ENCODE measurements at places on chromosomes 5 and 9.

DNA sequence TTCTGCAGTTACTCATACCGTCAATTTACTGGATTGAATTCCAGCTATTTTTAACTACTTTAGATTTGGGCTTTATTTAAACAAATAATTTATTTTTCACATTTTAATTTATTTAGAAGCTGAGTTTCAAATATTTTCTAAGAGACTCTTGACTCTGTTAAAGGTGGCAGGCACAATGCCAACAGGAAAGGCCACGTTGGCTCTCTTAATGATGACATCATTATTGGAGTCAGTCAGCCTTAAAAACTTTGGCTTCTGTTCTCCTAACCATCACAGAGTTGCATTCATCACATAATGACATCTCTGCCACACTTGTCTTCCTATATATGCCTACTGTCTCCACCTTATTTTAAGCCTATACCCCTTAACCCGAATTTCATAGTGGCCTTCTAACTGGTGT, 172.3 kb upstream of the PLPPR1 start:
- DNase-seq: no peak

DNA sequence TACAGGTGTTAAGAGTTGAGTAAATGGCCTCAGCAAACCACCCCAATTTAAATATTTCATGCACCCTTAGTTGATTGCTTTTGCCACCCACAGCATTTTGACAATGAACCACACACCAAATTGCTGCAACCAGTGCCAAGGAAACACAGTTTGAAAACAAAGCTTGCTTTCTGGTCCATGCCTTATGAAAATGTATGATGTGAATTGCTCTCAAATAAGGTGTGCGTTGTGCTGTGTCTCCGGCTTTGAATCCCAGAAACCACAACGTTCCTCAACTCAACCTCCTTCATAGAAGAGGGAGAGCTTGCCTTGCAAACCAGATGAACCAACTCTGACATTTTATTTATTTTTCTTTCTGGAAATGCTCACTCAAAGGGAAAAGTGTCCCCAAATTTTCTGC, 762.7 kb downstream of the TLE1 start:
- no peak for DNase-seq

DNA sequence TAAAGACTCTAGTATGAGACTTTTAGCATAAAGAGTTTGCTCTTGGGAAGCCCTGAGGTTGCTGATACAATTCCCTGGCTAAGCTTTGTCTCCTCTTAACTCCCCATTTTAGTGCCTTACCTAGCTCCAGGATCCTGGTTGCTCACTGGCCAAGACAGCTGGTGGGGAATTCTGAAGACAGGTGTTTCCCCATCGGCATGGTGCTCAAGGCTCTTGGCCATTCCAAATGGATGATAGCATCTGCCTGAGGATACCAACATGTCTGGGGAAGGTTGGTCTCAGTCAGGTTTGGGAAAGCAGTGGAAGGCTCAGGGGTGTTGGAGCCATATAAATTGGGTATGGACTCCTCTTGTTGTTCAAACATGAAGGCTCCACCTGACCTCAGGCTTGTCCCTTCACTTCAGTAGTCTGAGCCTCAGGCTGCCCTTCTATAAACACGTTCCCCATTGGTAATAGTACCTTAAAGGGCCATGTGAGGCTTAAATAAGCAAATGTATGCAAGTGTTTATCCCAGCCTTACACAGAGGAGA, 44.5 kb upstream of the CXCL14 start:
- DNase-seq: no peak

DNA sequence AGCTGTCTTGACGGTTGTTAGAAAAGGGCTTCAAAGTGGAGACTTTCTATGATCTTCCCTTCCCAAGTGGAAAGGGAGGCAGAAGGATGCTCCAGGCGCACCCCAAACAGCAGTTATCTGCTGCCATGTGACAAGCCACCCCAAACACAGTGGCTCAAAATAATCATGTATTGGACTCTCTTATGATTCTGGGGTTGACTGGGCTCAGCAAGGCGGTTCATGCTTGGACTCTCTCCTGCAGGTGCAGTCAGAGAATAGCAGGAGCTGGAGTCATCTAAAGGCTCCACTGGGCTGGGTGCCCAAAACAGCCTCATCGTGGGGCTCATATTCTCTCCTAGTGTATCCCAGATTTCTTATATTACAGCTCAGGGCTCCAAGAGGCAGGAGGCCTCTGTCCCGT, 177.6 kb upstream of the IER5L start:
- DNase-seq: no peak

GRCh38 chr5:120103495-120103894, 360.6 kb upstream of the PRR16 start:
- DNase-seq: no peak

DNA sequence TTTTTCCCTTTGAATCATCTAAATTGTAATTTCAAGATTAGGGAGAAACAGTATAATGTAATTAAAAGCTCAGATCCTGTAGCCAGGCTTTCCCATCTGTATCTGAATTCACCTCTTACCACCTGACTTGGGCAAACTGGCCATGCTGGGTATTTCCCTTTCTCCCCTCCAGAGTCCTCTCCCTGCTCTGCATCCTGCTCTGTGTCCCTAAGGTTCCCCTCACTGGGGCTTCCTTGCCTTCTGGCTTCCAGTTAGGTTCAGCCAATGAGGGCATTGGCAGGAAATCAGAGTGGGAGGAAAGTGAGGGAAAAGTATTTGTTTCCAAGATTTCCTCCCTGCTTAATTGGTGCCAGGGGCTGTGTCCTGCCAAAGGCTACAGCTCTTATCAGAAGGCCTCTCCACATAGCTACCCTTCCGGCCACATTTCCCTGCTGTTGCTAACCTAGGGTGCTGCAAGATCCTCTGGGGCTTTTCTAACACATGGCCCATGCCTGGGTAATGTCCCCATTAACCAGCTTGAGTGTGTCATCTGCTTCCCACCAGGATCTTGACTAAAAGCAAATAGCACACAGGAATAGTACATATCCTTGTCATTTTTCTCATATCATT, 51.0 kb upstream of the MPDZ start:
- no peak for DNase-seq

DNA sequence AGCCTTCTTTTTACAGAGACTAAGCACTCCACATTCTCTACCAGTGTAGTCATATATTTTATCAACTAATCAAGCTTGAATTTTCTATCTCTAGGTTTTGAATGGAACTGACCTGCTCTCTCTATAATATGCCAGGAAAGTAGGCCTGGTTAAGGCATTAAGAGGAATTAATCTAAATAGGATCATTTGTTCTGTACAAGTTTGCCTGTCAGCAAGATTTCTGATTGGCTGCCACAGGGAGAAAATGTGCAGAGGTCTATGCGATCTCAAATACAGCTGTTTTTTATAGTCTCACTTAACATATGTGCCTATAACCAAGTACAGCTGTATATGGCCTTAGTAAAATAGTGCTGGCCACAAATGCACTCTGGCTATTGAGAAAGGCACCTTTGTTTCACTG, 418.8 kb downstream of the KDM4C start:
- DNase-seq: no peak

- DNase-seq: no peak
These were observed 602.7 kb upstream of the ZNF608 start for GRCh38 chr5:125348936-125349831.

- DNase-seq: no peak
These were observed 189.4 kb downstream of the NXNL2 start for GRCh38 chr9:88724331-88724730.

DNA sequence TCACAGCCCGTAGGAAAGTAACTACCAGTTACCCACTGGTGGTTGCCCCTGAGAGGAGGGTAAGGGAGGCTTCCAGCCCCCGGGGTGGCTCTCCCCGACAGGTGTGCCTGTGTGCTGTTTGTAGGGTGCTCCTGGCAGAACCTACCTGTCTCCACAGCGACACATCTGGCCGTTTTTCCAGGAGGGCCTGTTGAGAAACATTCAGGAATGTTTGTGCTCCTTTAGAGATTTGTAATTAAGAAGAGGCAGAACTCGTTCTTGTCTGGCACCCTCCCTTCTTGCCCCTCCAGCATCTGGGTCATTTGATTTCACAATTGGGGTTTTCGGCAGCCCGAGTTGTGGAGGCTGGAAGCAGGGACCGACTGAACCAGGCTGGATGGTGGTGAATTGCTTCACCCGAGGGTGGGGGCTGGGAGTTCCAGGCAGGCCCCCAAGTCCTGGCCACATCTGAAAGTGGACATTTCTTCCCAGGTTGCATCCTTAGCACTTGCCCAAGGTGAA, 74.2 kb downstream of the WWC1 start:
- no peak for DNase-seq

DNA sequence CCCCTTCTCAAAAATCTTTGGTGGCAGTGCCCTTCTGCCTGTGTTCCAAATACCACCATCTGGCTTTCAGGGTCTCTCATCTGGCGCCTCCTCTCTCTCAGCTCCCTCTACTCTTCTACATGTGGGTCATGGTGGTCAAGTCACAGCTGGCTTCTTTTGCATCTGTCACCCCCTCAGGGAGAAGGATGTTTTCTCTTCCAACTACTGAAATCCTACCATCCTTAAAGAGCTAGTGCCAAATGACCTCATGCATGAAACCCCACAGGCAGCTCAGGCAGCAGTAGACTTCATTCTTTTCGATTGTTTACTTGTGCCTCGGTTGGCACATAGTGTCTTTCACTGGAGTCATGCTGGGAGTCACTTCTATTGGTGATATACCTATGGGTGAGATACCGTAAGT, 219.2 kb downstream of the DCP2 start:
- DNase-seq: no peak

All from cortex of kidney (tissue), 1 donor.